Activated CD4-positive, CD25-positive, alpha-beta regulatory T cell treated with anti-CD3 and anti-CD28 coated beads, Interleukin-2, amount 50 U/mL, for 16 hours (primary cell): ENCODE measurements at places on chromosomes 11 and 22.

GRCh38 chr11:115077740-115078139 is 399.4 kb downstream of the NXPE2 start:
- DNase-seq: no peak

GRCh38 chr22:28063656-28064055 is 144.6 kb upstream of the PITPNB start:
- no peak for DNase-seq

- no peak for DNase-seq
Measured at GRCh38 chr11:28727254-28727653, 619.1 kb downstream of the METTL15 start.

- DNase-seq: peak; percentile 62
Measured at GRCh38 chr11:66328302-66329144, 7.7 kb downstream of the RIN1 start.

DNA sequence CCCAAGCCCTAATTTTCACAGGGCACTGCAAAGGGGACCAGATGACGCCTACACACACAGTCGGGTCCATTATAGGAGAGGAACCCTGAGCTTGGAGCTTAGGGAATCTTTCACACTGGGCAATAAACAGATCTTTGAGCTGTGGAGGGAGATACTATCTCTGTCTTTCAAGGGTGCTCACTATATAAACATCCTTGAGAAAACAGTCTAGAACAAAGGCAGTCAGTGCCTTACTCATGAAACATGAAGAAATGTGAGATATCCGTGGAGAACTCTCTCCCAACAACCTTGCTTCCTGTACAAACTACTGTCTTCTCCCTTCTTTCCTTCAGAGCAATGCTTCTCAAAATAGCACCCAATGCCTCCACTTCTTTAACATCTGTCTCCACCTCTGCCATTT is 109.0 kb upstream of the APOA1 start:
- no peak for DNase-seq

GRCh38 chr22:37443086-37443485 is 15.8 kb upstream of the ELFN2 start:
- no peak for DNase-seq

- DNase-seq: no peak
Measured at GRCh38 chr11:112770033-112770432, 191.2 kb upstream of the NCAM1 start.

GRCh38 chr11:43504316-43504950 is 145.7 kb downstream of the TTC17 start:
- no peak for DNase-seq

DNA sequence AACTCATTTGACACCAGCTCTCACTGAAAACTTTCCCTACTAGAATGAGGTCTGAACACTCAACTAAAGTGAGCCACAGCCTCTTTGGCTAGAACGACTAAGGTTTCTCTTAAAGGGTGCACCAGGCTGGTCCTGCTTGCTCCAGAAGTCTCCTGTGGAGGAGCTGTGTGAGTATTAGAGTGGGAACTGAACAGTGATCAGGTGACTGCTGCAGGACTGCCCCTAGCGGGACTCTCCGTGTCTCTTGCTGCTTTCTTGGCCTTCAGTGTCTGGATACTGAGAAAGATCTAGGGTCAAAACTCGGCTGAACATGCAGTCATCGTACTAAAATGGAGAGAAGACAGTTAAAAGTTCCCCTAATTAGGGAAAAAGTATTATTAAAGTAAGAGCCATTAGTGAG is 34.6 kb downstream of the FAM118A start:
- DNase-seq: no peak

DNA sequence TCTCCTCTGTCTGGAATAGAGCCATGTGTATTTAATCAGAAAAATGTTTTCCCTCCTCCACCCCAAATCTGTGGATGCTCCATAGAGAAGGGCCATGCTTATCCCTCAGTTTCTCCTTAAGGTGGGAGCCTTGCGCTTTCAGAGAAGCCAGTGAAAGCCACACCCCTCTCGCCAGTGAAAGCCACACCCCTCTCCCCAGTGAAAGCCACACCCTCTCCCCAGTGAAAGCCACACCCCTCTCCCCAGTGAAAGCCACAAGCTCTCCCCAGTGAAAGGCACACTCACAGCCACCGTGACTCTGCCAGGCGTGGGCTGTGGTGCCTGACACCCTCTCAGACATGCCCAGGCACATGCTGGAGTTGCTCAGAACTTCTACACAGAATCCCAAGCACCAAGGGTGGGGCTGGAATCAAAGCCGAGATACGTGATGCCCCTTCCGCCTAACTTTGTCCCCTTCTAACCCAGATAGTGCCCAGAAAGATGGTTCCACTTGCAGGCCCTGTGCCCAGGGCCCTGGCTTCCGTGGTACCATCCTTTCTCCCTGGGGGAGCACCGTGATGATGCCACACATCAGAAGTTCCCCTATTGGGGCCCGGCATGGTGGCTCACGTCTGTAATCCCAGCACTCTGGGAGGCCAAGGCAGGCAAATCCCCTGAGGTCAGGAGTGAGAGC is 16.5 kb upstream of the PRR5 start:
- DNase-seq: peak; percentile 64

- DNase-seq: no peak
Measured at GRCh38 chr22:47155131-47155885, 392.9 kb downstream of the TBC1D22A start.

DNA sequence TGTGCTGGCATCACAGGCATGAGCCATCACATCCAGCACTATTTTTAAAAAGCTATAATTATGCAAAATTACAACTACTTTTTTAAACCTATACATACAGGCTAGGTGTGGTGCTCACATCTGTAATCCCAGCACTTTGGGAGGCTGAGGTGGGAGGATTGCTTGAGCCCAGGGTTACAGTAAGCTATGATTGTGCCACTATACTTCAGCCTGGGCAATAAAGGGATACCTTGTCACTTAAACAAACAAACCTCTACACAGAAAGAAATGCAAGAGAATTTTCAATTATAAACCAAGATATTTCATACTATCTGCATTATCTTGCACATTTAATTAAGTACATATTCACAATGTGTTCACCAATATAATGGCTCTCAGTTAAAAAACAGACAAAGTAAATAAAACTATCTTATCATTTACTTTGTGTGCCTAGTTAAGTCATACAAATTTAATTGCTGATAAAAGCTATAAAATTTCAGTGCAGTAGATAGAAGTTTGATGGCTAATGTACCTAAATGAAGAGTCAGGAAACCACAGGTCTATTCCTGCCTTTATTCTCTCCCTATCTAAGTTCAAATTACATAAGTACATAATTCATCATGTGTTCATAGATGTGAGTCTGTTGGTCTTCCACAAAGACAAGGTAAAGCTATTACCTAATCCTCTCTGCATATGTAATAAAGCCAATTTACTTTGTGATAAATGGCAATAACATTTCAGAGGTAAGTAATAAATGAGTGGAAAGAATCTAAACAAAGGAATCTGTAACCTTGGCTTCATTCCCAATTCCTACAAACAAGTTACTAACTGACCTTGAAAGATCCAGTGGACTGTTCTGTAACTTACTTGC is 9.0 kb upstream of the RDX start:
- DNase-seq: no peak

DNA sequence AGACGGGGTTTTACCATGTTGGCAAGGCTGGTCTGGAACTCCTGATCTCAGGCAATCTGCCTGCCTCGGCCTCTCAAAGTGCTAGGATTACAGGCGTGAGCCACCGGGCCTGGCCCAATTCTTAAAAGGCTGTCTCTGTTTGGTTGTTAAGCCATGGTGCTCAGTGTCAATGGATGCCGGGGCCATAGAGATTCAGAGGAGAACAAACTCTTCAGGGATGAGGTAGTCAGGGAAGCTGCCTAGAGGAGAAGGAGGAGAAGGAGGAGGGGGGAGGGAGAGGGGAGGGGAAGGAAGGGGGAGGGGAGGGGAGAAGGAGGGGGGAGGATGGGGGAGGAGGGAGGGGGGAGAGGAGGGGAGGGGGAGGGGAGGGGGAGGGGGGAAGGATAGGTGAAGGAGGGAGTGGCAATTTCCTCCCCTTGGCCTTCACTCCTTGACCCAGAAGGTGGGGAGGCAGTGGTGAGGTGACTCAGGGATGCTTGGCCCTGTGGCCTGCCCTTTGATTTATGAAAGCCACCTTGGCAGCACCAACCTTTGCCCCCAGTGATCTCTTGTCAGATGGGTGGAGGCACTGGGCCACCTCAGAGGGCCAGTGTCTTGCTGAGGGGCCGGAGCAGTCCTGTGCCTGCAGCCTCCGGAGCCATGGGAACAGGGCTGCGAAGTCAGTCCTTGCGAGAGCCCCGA is at the start of gene C11orf86:
C11orf86 (plus strand) TSS at position 581 of the 681 bp plus-strand sequence; CDS start at position 640, 59 bp downstream.
- no peak for DNase-seq

- no peak for DNase-seq
Measured at GRCh38 chr11:15942126-15942525, 414.2 kb downstream of the SOX6 start.

DNA sequence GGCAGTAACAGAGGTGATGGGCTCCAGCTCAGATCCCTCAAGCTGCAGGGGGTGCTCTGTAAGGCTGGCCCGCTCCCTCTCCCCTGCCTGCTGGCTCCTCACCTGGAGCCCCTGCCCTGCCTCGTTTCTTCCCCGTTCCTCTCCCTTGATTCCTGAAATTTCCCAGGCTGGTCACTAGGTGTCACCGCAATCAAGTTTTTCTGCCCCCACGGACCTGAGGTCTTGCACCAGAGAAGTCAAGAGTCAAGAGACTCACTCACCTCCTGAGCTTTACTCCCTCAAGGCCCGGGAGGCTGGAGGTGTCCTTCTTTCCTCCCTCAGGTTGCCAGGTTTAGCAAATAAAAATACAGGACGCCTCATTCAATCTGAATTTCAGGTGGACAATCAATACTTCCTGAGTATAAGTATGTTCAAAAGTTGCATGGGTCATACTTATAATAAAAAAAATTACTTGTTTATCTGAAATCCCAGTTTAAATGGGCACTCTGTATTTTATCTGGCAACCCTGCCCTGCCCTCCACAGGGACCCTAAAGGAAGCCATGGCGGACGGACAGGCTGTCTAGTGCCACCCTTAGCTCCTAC is 69.2 kb downstream of the SCUBE1 start:
- no peak for DNase-seq

DNA sequence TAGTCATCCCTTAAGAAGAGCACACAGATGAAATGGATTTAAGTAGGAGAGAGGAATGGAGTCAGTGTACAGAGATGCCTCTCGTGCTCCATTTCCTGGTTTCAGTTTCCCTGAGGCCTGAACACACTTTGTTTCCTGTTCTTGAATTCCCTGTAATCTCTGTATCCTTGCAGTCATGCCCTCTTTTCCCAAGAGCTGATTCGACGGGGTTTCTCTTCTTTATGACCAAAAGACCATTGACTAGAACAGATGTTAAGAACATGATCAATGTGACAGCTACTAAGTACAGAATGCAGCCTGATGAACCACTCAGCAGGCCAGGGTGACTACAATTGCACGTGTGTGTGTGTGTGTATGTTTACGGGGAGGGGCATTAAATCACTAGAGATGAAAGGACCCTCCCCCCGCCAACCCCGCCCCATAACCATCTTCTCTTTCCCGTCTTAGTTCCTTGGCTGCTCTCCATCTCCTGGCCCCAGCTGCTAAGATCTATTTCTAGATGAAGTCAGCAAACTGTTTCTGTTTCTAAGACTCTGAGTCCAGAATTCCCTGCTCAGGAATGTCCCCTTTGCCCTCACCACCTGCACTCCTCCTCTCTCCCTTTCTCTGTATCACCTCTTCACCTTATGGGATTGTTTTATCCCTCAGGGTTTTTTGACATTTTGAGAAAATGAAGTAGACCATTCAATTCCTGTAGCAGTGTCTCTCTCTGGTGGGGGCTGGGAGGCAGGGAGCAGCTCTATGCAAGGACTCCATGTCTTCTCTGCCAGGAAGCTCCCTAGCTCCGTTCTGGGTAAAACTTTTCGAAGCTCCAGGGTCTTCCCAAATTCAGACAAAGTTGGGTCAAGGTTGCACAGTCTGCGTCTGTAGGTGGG is 26.0 kb downstream of the SLC22A6 start:
- no peak for DNase-seq

DNA sequence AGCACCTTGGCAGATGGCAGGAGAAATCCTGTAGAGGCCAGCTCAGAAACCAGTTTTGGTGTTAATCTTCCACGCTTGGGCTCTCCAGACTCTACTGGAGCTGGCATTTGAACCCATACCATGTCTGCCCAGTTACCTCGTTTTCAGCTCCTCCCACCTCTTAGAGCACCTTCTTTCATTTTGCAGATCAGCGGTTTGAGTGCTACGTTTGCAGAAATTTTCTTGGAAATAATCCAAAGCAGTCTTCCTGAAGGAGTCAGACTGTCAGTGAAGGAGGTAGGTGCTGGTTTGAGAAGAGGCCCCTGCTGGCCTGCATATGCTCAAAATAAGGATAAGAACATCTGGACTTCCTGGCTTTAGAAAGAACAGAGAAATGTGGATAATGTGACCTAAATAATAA is 13.7 kb downstream of the COA4 start:
- DNase-seq: no peak

GRCh38 chr11:16871368-16871767 is 132.9 kb downstream of the C11orf58 start:
- no peak for DNase-seq

GRCh38 chr11:96228473-96228891 is 114.5 kb downstream of the MAML2 start:
- no peak for DNase-seq

DNA sequence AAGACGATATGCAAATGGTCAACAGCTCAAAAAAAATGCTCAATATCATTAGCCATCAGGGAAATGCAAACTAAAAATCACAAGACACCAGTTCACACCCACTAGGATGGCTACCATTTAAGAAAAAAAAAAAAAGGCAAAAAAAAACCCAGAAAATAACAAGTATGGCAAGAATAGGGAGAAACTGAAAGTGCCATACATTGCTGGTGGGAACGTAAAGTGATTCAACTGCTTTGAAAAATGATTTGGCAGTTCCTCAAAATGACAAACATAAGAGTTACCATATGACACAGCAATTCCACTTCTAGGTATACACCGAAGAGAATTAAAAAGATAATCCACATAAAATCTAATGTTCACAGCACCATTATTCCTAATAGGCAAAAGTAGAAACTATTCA is 47.5 kb downstream of the PICALM start:
- DNase-seq: no peak

DNA sequence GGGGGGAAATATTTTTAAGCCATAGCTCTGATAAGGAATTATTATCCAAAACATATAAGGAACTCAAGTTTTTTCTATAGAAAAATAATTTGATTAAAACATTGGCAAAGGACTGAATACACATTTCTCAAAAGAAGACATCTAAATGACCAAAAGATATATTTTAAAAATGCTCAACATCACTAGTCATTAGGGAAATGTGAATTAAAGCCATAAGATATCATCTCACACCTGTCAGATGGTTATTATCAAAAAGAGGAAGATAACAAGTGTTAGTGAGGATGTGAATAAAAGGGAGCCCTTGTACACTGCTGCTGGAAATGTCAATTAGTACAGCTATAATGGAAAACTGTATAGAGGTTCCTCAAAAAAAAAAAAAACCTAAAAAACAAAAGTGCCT is 425.0 kb downstream of the DYNC2H1 start:
- DNase-seq: no peak

GRCh38 chr11:129410395-129410960 is 34.8 kb downstream of the BARX2 start:
- no peak for DNase-seq

- no peak for DNase-seq
Measured at GRCh38 chr11:12375720-12376119, 1.7 kb upstream of the PARVA start.

GRCh38 chr11:123085497-123085896 is 23.6 kb upstream of the HSPA8 start:
- no peak for DNase-seq
